Hair follicular keratinocyte (primary cell): ENCODE measurements at places on chromosomes 1 and 21. TPM values are rescaled to one million over a fixed set of nuclear protein-coding genes. Genes with fewer than 3 reads are reported as not detected.

Gene C1orf167
- total RNA-seq, result not detected in 2 replicates

Gene GOLT1A
- total RNA-seq, result not detected in 2 replicates

Gene GJB3
- total RNA-seq, result 225 and 274 TPM in 2 replicates

Gene LCE1F
- total RNA-seq, result not detected in 2 replicates

Gene OLFML3
- 0.31 and 1.4 TPM in 2 replicates for total RNA-seq

Gene TENT5C
- 0.15 and 0.16 TPM in 2 replicates for total RNA-seq

Gene CD5L
- not detected in 2 replicates for total RNA-seq

Gene OR2M4
- not detected in 2 replicates for total RNA-seq

Gene KRTAP15-1
- not detected in 2 replicates for total RNA-seq

Gene UBE2U
- not detected in 2 replicates for total RNA-seq

Gene TCHH
- total RNA-seq, result 0.04 TPM in 1 of 2 replicates, not detected in the other

Gene SYDE2
- 2.2 and 3.6 TPM in 2 replicates for total RNA-seq

Gene OR2T2
- total RNA-seq, result not detected in 2 replicates

Gene SPRR1A
- total RNA-seq, result not detected in 2 replicates

Gene GREM2
- total RNA-seq, result not detected in 2 replicates

Gene PTGS2
- 43.9 and 50.3 TPM in 2 replicates for total RNA-seq
